Activated naive CD8-positive, alpha-beta T cell treated with anti-CD3 and anti-CD28 coated beads, Interleukin-2, amount 10 ng/mL, durations not matched to agents 7 days and 5 days (primary cell): ENCODE measurements at places on chromosomes 6 and 20.

DNA sequence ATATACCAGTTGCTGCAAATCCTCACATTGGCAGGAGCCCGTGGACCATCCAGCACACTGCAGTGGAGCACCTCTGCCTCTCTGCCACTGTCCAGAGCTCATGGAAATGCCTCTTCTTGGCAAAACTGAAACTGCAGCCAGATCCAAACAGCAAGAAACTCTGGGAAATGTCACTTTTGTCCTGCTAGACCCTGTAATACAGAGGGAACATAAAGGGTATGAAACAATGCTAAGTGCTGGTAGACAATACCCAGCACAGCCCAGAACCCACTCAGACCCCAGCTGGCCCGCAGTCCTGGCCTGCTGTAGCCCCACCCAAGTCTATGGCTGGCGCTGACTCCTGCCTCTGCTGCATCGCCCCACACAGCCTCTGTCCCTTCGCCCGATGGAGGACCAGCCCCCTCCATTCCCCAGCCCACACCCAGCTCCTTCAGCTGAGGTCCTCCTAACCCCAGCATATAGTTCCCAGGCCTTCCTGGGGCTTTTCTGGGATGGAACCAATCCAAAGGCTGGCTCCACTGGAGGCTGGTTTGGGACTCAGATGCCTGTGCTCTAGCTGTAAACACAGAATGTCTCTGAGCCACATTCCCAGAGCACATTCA lies 242.5 kb downstream of the LRFN2 start:
- no peak for DNase-seq

DNA sequence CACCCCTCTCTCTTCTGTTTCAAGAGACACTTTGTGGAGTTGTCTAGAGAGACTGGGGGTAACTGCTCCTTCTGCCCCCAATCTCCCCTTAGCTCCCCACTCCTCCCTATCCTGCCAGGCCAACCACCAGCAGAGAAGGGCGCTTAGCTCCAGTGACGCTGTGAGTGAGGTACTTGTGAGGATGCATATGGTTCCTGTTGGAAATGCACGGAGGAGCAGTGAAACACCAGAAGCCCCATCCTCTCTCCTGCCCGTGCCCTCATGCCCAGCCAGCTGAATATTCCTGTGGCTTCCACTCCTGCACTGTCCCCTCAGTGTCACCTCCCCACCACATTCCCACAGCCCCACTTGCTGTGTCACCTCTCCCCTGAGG lies 11.9 kb downstream of the NT5E start:
- DNase-seq, result no peak

GRCh38 chr20:1326031-1326930 lies 2.7 kb downstream of the SDCBP2 start:
- no peak for DNase-seq

DNA sequence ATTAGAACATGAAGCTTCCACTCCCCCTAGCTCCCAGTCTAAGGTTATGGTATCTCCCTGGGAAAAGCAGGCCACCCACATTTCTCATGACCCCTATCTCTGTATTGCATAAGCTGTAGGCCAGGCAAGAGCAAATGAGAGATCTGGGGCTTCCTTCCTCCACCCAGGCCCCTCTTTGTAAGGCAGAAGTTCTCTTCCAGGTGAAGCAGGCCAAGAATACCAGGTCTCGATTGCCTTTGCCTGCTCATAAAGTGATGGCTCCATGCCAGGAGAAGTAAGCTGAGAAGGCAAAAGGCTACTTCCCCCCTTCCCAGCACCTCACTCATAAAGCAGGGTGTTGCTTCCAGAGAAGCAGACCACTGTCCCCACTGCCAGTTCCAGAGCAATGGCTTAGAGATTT lies 144.1 kb upstream of the KCNK16 start:
- DNase-seq, result no peak

GRCh38 chr6:136550045-136550329 lies 235 bp downstream of the MAP7 start:
- DNase-seq, result no peak

GRCh38 chr20:1002682-1003561 lies 811 bp upstream of the RSPO4 start:
- no peak for DNase-seq

DNA sequence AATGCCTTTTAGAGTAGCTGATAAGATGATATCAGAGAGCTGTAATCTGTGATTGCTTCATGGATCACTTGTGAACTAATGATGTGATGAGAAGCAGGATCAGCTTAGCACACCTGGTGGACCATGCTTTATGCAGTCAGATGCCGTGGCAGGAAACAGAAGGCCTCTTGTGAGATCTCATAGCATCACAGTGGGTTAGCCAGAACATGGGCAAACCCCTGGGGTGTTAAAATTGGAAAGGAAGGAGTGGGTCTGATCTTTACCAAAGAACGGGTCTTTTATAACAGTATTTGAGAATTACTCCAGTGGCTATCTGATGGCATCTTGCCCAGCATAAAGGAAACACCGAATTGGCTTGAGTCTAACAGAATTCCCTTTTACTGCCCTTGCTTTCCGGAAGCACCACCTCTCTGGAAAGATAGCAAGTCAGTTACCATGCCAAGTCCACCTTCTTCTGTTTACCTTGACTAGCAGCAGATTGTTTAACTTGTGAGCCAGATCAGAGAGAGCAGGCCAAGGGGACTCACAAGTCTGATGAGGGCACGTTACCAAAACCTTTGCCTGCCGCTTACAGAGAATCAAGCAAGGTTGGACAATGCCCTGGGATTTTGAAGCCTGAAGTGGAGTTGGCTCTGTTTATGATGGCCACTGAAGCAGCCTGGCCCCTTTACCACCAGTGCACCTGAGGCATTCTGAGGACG lies 20.9 kb upstream of the SRF start:
- DNase-seq, result no peak

GRCh38 chr20:6818033-6818808 lies 50.7 kb downstream of the BMP2 start:
- no peak for DNase-seq

DNA sequence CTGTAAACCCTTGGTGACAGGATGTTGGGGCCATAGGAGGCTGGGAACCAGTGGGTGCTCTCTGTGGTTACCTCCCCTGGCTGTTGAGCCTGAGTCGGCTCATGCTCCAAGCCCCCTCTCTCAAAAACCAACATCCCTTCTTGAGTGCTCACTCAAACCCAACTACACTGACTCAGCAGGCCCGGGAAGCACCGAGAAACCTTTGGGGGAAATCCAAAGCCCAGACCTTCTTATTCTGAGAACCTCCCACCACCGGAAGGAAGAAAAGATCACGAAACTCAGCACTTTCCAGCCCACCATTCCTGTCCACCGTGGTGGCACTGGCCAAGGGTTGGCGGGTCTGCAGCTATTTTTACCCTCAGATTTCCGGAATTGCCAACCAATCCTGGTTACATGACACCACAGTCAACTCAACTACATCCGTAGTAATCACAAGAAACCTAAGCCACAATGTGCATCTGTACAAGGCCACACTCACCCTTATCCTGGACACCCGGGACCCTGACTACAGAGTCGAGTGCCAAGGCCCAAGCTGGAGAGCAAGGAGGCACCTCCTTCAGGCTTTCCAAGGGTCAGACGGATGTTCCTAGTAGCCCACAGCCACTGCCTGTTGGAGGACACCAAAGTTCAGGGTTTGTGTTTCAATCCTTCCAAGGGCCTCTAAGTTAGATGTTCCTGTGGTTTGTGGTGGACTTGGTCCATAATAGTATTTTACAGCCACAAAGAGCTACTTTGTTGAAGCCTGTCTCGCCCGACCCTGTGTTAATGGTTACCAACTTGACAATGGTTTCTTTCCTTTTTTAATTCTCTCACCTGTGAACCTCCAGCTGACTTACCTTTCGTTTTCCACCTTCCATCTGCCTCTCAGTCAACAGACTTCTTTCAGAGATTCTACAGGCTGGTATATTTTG lies 317.0 kb downstream of the CDC5L start:
- DNase-seq, result no peak

DNA sequence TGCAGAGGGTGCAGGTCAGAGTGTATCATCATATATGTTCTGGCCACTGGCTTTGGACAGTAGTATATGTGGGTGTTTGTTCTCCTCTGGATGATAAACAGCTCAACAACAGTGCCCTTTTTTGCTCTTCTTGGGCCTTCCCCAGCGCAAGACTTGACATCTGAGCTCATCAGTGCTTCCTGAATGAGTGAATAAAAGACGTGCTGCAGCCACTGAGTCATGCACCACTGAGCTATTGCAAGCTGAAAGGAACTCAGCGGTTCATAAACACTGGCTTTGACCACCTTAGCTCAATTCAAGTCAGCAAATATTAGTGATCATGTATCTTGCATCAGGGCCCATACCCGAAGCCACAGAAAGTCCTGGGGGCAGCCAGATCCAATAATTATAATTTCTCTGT lies 105.3 kb upstream of the KCNG1 start:
- no peak for DNase-seq

DNA sequence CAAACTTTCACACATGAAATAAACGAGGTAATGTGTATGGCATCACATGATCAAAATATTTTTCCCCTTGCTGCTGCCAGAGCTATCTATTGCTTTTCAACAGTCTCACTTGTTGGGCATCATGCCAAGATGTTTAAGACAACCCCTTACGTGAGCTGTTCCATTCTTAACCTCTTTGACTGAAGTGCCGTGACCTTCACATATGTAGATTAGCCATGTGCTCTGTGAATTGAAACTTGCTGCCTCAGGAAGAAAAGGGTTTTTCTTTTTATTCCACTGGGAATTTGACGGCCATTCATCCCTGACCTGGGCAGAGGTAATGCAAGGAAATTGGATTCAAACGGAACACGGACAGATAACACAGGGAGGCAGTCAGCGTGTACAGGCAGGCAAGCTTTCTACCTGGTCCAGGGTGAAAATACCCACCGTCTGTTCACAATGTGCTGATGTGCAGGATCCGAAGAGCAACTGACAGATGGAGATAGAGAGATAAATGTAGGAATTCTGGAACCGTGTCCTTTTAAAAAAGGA lies 14.2 kb downstream of the ARID1B start:
- no peak for DNase-seq

DNA sequence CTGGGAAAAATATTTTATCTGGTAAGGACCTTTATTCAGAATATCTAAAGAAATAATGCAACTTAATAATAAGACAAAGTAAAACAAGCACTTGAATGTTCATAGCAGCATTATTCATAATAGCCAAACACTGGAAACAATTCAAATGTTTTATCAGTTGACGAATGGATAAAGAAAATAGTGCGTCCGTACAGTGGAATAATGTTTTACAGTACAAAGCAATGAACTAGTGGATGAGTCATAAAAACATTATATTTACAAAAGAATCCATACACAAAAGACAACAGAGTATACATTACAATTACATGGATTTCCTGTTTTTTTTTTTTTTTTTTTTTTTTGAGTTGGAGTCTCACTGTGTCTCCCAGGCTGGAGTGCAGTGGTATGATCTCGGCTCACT lies 12.7 kb downstream of the SMAP1 start:
- DNase-seq, result no peak

DNA sequence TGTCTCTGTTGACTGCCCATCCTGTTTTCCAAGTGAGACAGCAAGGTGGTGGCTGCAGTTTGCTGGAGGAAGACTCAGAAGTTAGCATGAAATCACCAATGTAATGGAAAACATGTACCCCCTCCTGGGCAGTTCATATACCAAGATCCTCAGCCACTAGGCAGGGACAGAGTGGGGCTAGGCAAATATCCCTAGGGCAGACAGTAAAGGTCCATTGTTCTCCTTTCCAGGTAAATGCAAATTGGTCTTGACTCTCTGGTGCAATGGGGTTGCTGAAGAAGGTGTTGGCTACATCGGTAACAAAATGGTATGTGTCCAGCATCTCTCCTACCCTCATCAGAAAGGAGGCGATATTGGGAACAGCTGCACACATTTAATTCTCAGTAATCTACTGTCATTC lies 233.6 kb upstream of the SOX4 start:
- no peak for DNase-seq

- DNase-seq, result no peak
Observed at GRCh38 chr6:20811109-20811761, 277.0 kb downstream of the CDKAL1 start.

DNA sequence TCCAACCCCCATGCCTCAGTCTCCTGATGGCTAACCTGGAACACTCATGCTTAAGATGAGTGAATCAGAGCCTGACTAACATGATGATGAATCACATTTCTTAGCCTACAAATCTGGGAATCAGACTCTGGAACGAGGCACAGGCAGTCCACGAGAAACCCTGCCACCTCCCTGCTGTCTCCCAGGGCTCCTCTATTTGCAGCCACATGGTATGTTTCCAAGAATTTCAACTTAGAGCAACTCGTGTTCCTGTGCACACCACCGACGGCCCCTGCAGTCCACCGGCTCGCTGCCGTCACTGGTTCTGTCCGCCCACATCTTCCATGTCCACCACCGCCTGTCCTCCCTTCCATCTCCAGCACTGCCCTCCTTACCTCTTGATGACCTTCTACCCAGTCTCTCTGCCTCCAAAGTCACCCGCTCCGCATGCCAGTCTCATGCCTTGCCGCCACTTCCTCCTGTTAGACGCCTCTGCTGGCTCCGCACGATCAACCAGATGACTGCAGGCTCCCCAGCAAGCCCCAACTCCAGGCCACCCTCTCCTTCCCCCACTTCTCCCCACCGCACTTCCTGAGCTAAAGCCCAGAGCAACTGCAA lies 87.6 kb downstream of the AGPAT4 start:
- no peak for DNase-seq

DNA sequence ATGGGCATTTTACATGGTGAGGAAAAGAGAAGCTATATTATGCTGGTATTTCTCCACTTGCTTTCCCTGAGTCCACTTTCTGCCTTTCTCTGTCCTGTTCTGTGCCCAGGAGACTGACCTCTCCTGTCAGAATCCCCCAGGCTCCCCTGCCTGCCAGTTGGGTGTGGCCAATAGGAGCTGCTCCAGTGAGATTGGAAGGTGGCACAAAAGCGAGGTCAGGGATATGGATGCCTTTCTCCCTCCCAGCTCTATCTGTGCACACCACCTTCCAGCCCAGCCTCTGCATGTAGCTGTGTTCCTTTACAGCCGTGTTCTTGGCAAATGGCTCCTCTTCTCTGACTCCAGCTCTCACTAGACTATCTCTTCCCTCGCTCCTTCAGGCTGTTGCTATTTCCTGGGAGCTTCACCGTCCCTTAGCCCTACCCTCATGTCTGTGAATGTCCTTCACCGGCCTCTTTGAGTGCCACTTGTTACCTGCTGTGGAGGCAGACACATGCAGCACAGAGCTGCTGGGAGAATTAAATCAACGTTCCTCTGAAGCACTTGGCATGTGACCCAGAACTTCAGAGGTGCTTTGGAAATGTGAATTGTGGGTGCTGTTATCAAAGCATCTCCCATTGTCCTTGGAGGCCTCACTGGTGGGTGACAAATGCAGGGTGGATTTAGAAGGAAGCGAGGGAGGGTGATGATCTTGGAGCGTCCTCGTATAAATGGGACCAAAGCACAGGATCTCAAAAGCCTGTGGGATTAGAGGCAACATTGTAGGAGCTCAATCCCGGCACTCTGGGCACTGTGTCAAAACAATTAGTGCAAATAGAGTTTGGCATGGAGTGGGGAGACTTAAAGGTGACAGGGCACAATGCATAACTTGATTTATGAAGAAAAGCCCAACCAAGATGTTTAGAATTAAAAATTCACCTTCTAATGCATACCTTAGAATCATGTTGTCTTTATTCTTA lies 28.9 kb upstream of the RALGAPA2 start:
- no peak for DNase-seq
